ENCODE measurements at places on chromosomes 13 and 19.

DNA sequence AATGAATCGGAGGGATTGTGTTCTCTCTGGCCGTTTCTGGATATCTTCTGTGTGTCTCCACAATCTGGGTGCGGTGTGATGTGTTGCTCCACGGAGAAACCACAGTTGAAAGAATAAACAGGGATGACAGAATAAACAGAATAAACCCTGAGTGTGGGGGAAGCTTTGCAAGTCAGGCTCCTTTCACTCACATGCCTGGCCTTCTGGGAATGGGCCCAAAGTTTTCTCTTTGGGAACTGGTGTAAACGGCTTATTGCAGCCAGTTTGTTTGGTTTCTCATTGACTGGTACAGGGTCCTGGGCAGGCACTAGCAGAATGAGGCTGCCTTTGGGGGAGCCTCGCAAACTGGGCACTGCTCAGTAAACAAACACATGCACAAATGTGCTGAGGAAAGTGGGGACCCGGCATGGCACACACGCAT, 324.7 kb downstream of the DLEU7 start:
- no peak for DNase-seq

- DNase-seq: no peak
Observed at GRCh38 chr19:13212759-13213330, 62.6 kb downstream of the IER2 start.

DNA sequence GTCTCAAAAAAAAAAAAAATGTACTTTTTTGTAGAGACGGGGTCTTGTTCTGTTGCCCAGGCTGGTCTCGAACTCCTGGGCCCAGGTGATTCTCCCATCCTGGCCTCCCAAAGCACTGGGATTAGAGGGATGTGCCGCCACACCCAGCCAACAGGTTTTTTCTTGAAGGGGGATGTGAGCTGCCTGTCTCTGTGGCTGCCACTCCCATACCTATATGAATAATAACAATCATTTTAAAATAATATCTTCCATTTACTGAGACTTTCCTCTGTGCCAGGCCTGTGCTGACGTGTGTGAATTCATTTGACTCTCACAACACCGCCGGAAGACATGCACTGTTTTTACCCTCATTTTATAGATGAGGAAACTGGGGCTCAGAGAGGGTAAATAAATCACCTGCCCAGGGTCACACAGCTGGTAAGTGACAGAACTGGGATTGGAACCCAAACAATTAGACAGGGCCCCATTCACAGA, 7.2 kb upstream of the BCL3 start:
- DNase-seq: no peak

GRCh38 chr13:89900104-89900765, 1447.3 kb upstream of the MIR17HG start:
- no peak for DNase-seq

DNA sequence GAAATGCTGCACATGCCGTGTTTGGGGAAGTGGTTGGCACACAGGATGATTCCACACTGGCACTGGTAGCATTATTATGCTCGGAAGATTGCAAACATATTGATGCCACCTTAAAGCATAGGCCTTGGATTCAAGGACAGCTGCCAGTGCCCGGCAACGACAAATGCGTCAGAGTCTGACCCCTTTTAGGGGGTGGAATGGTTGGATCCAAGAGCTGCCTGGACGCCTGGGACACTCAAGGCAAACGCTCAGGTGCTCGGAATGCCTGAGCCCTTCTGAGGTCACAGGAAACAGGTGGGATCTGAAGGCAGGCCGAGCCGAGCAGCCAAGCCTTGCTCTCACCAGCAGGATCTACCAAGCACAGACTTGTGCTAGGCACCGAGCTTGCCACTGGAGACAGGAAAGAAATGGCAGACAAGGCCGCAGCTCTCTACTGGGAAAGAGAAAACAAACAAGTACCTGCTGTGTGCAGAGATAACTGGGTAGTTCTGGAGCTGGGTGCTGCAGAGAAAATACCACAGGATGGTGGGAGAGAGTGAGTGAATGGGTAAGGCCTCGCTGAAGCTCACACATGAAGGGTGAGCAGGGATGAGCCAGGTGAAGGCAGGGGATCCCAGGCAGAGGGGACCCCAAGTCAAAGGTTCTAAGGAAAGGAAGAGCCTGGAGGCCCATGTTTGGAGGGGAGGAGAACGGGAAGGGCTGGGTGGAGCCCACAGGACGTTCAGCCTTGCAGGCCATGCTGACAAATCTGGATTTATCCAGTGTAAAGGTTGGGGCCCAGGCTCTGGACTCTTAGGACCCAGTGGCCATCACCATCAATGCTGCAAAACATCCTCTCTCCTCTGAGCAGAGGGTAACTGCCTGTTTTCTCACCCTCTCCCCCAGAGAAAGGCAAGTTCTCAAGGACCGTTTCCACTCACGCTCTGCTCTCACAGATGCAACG, 9.2 kb downstream of the RANBP3 start:
- no peak for DNase-seq
